Upper lobe of right lung (tissue), 1 donor: ENCODE measurements at places on chromosomes 6 and 20.

DNA sequence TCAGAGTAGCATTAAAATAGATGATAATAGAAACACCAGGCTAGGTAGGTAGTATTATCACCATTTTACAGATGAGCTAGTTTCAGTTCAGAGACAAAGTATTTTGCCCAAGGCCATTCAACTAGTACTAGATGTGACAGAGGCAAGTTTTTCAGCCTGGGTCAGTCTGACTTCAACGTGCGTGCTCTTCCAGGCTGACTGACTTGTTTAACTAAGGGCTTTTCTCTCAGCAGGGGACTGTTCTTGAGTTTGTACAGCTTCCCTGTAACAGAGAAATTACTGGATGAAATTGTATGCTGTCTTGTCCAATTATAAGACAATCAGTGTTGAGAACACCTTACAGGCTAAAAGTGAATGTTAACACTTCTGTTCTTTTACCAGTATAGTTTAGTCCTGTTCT is 333.5 kb upstream of the MAN1A1 start:
- DNase-seq: no peak

DNA sequence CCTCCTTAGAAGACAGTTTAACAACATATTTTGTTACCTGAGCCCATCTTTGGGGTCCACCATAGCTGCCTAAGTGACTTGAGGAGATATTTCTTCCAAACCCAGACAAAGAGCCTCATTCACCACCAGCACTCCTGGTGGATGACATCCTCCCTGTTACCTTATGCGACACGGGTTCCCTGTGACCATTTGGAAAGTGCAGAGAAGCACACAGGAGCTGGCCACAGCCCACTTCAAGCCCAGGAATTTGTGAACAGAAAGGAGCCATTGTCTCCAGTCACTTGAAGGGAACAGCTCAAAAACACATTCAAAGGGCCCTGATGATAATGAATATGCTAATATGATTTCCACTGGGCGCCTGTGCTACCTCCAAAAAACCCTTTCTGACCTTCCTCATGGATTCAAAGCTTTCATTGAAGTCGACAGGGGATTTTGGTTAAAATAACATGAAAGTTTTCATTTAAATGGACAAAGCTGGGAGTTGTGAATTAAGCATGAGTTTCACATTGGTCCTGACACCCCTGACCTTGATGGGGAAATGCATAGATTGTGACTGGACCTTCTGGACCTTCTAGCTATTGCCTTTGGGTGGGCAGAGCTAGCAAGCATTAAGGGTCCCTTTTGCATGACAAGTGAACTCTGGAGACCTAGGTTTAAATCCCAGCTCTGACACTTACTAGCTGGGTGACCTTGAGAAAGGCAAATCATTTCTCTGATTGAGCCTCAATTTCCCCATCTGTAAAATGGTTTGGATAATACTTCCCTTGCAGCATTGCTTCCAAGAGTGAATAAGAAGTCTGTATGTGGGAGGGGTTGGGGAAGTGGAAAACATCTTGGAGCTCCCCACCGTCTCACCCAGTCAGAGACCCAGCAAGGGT is 83.3 kb upstream of the SIRPA start:
- DNase-seq: no peak

GRCh38 chr6:3762852-3763251 is 11.3 kb upstream of the PXDC1 start:
- DNase-seq: no peak

- DNase-seq: no peak
These were observed 43.1 kb downstream of the JPH2 start for GRCh38 chr20:44143936-44144335.

- no peak for DNase-seq
These were observed 78.0 kb upstream of the LYRM2 start for GRCh38 chr6:89716532-89716931.

DNA sequence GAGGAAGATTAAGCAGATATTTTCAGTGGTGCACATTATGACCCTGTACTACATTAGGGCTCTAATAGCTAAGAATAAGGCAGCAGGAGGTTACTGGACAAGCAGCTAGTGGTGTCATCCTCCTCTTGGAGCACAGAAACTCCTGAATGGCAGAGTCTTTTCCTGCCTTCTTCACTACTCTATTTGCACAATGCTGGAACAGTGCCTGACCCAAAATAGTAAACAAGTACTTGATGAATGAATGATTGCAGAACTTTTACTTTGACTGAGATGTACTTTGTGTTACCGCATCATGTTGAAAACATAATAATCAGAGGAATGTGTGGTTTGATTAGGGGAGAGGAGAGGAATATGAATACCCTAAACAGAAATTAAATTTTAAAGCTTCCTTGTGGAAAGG is 30.0 kb upstream of the UST start:
- DNase-seq: no peak

DNA sequence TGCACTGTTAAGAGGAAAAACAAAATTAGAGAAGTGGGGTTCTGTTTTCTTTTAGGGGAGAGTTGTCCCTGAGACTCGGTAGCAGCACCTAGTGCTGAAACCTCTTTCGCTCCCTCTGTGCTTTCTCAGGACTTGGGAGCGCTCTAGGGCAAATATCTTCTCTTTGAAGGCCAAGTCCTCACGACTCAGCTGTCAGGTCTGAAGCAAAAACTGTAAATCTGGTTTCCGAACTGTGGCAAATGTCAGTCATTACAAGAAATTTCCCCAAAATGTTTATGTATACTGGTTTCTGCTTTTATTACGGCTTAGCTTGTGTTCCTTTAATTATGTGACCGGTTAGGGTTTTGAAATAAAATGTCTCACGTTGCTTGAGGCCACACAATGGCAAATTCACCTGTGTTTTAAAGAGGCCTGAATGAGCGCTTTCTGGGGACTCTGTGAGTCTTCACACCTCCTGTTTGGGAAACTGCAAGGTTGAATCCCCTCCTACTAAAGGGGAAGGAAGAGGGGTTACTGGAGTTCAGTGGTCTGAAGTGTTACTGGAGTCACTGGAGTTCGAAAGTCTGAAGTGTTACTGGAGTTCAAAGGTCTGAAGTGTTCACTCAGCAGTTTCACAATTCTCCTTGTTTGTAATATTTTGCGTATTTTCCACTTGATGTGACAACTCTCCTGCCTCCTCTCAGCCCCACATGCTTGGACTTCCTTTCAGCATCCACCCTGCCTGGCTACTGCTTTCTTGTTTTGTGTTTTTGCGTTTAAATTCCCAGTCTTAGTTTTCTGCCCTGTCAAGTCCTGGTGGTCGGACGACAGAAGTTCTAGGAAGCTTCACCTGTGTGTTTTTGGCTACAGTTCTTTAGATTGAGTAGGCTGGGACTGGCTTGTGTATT is 1.6 kb downstream of the SMPDL3A start:
- DNase-seq: no peak

- DNase-seq: peak; percentile 75
These were observed 632 bp downstream of the CGAS start for GRCh38 chr6:73451223-73452106.

- no peak for DNase-seq
These were observed 12.4 kb downstream of the ADGRF5 start for GRCh38 chr6:46909371-46909770.

- DNase-seq: no peak
These were observed 185.4 kb upstream of the VGLL2 start for GRCh38 chr6:117079951-117080350.

GRCh38 chr20:3645309-3646066 is 17.7 kb downstream of the GFRA4 start:
- no peak for DNase-seq

- no peak for DNase-seq
These were observed 25.7 kb downstream of the DTD1 start for GRCh38 chr20:18613553-18613952.

GRCh38 chr20:59636766-59637370 is 32.5 kb downstream of the PHACTR3 start:
- no peak for DNase-seq

DNA sequence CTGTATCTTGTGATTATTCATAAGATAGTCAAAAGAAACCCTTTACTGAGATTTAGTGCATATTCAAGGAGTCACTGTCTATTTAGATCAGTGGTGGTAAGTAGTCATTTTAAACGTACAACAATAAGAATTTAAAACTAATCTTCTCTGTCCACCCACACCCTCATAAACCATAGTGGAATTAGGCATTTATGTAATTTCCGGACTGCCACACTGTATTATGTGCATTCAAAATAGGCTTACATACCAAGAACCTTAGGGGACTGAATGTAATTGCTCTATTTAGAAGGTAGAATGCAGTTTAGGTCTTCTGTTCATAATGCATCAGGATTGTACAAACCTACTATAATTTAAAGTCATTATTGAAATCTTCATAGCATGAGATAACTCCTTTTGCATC is 685.4 kb downstream of the TENT5A start:
- no peak for DNase-seq

DNA sequence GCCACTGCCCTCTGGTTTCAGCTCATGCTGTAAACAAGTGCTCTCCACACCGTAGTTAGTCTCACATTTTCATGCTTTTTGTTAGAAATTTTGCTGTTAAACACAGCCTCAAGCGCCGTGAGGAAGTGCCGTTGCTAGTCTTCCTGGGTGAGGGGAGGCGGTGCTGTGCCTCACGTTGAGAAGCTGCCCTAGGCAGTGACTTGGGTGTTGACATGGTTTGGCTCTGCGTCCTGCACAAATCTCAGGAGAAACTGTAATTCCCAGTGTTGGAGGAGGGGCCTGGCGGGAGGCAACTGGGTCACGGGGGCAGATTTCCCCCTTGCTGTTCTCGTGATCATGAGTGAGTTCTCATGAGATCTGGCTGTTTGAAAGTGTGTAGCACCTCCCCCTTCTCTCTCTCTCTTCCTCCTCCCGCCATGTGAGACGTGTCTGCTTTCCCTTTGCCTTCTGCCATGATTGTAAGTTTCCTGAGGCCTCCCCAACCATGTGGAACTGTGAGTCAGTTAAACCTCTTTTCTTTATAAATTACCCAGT is 95.8 kb downstream of the ERMARD start:
- peak; percentile 31 for DNase-seq

DNA sequence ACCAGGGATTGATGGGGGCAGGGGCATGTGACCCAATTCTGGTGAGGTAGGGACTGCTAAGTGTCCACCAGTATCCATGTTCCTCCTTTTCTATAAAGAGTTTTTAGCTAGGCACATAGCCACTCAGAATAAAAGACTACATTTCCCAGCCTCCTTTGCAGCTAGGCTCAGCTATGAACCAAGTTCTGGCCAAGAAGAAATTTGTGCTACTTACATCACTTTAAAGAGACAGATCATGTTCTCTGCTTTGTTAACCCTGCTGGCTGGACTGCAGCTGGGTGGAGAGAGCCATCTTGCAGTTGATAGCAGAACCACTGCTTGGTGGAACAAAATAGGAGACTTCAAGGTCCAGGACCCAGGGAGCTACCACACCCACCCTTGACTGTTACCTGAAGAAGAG is 5.3 kb upstream of the CCM2L start:
- DNase-seq: no peak

DNA sequence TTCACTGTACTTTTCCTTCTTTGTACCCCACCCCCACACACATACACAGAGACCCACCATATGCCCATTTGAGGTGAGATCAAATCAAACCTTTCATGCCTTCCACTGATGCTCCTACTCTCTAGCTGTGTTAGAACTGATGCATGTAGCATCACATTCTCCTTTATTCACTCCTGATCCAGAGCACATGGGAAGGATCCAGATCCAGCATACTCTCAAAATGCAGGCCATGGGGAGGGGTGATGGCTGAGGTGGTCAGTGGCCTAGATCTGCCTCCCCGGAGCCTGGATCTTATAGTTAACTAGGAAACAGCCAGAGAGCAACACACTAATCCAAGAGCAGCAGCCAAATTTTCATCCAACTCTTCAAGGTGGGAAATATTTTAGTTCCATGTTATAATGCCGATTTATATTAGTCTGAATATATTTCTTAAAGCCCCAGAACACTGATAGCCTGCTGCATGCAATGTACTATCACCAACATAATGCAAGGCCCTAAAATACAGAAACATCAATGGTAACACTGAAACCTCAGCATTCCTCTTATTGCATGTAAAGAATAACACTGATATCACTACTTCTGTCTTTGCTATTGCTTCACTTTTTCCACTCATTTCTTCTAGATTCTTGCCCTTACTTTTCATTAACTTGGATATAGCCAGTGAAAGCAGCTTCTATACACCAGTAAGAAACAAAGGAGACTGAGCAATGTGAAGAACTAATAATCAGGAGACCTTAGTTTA is 126.8 kb upstream of the BEND6 start:
- DNase-seq: no peak

DNA sequence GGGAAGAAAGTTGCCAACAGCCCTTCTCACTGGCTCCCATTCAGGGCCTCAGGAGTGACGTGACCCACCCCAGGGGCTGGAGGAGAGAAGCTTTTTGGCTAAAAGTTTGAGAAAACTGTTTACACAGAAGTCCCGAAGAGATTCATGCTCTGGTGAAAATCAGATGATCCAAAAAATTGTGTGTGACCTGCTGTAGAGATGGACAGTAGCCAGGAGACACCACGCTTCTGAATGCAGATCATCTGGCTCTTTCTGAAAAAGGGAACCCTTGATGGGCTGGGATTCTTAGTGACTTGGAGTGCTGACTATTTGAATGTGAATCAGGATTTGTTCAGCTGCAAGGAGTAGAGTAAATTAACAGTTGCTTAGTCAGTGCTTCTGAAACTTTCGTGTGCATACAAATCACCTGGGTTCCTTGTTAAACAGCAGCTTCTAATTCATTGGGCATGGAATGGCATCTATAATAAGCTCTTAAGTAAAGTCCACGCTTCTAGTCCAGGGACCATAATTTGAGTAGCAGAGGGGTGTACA is 265.1 kb downstream of the PREX1 start:
- no peak for DNase-seq

DNA sequence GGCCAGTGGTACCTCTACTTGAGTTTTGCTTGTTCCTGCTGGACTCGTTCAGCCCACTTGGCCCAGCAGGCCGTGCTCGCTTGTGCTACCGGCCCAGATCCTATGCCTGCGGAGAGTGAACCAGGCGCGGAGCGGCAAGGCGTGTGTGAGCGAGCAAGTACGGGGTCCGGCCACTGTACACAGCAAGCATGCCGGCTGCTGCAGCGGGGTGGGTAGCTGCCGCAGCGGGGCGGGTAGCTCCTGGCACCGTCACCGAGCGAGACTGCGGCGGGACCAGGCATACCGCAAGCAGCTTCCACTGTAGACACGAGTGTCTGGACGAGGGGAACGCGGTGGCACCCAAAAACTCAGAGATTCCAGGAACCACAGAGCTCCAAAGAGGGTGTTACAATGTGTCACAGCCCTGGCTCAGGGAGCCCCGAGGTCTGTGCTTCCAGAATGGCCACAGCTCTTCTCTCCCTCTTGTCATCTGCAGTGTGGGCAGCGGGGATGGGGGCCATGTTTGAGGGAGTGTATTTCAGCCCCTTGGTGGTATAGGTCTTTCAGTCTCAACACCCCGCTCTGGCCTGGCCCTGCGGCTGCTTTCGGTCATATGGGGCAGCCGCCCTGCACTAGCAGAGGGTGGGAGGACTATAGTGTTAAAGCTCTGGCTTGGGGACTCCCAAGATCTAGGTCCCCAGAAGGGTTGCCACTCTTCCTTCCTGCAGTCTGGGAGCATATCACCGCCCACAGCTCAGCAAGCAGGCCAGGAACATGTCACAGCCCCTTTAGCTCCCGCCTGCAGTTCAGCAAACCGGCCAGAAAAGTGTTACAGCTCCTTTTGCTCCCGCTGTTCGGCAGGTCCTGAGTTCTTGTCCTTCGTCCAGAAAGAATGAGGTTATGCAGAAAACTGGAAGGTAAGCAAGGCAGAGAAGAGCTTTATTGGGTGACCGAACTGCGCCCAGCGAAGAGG is 6.1 kb upstream of the RWDD1 start:
- DNase-seq: peak; percentile 67

GRCh38 chr6:160464744-160465143 is 116.6 kb downstream of the SLC22A3 start:
- no peak for DNase-seq
